ENCODE measurements at places on chromosomes 16 and 17.

GRCh38 chr16:3171855-3172593, 16.0 kb upstream of the OR1F1 start:
- no peak for DNase-seq

DNA sequence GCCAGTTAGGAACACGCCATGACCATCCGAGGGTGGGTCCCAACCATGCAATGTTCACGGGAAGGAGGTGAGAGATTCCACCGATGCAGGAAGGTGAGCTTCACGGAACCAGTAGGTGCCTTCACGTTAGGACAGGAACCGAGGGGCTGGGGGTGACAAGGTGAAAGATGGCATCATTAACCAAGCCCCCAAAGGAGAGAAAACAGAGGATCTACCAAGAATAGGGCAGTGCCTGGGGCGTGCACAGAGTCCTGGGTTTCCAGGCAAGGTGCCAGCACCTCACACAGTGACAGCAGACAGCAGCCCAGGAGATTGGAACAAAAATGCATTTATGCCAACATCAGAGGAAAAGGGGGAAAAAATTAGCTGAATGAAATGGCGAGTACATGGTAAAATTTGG, 137.9 kb downstream of the GSG1L start:
- DNase-seq: no peak

GRCh38 chr17:11637796-11638195, 39.5 kb downstream of the DNAH9 start:
- DNase-seq: no peak

- DNase-seq: no peak
Observed at GRCh38 chr17:13594310-13594709, 7.4 kb downstream of the HS3ST3A1 start.

GRCh38 chr17:76535788-76536510, 1.6 kb downstream of the CYGB start:
- DNase-seq: no peak

DNA sequence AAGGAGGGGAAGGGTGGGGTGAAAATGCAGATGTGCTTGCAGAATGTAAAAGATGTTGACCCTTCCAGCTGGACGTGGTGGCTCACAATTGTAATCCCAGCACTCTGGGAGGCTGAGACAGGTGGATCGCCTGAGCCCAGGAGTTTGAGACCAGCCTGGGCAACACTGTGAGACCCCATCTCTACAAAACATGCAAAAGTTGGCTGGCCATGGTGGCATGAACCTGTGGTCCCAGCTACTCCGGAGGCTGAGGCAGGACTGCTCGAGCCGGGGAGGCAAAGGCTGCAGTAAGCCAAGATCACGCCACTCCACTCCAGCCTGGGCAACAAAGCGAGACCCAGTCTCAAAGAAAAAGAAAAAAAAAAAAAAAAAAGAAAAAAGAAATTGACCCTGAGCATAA, 17.8 kb downstream of the ATP1B2 start:
- DNase-seq: no peak

DNA sequence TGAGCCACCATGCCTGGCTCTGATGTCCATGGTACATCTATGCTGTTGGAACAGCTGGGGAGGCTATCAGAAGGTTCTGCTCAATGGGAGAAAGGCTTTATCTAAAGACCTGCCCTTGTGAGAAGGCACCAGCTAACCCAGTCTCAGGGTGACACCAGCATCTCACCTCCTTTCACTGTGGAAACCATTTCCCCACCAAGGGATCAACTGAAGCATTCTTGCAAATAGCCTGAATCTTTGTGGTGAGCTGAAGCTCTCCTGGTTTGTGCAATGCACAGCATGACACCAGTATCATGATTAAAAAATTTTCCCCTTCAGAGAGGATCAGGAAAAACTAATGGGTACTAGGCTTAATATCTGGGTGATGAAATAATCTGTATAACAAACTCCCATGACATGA, 5.1 kb downstream of the CCL18 start:
- DNase-seq: no peak
